Activated T-helper 1 cell treated with anti-CD3 and anti-CD28 coated beads, Interleukin-12 subunit alpha, Interleukin-12 subunit beta, Interleukin-2, Interleukin-4 antibody, amounts not matched to agents 30 ng/mL and 10 ng/mL and 1 ng/mL, durations not matched to agents 14 hours and 24 hours and 36 hours (primary cell): ENCODE measurements at places on chromosomes 7 and 10. TPM values are rescaled to one million over a fixed set of nuclear protein-coding genes. Genes with fewer than 3 reads are reported as not detected.

TIAL1 gene
- 192 and 195 TPM in 2 replicates for total RNA-seq

RPP38 gene
- 19.6 and 24.8 TPM in 2 replicates for total RNA-seq

FIGNL1 gene
- 41.6 and 45.4 TPM in 2 replicates for total RNA-seq

PLXNA4 gene
- 0.13 and 0.15 TPM in 2 replicates for total RNA-seq

NHLRC2 gene
- 28.2 and 28.9 TPM in 2 replicates for total RNA-seq

- no peak for DNase-seq
Observed at GRCh38 chr7:6367701-6368211, 80.0 kb downstream of the DAGLB start.

DNA sequence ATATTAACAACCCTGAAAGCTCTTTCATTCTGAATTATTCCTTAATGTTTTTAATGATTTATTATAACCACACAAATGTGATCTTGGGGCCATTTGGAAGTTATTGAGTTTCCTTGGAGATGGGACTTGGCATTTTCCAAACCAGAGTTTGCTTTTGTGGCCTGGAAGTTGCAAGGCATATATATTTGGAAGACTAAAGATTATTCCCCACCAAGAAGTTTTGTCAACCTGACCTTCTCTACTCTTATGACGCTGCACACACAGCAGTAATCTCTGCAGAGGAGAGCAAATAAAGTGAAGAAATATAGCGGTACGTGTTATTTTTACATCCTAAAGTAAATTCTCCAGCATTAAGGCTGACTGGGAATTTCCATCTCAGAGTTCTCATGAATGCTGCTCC is 397.0 kb downstream of the LRMDA start:
- no peak for DNase-seq

- DNase-seq, result no peak
Observed at GRCh38 chr10:31102421-31102820, 70.8 kb upstream of the ZNF438 start.

GRCh38 chr7:44882899-44883298 is 2.4 kb downstream of the PURB start:
- DNase-seq, result no peak

DNA sequence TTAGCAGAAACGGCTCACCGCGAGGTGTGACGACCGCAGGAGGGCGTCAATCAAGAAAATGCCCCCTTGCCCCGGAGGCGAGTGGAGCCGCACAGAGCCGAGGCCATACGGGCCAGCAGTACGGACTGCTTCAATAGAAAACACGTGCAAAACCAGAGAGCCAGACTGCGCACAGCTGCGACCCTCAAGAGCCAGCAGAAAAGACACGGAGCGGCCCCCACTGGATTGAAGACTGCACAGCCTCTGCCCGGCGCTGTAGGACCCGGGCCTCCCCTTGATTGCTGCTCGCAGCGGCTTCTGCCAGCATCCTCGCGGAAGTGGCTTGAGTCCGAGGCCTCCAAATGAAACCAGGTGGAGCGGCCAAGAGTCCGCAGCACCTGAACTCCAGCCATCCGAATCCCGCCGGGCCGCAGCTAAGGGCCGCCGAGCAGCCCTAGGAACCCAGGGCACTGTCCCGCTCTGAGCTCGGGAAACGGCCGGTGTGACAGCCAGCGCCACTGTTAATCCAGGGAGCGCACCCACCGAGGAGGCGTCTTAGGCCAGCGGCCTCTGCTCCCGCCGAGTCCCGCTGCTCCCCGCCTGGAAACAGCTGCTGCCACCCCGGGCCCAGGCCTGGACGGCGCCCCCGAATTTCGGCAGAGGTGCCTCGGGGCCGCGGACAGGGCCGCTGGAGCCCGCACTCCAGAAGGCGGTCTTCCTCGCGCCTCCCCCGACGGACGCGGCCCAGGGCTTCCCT is 660 bp upstream of the HHEX start:
- no peak for DNase-seq

DNA sequence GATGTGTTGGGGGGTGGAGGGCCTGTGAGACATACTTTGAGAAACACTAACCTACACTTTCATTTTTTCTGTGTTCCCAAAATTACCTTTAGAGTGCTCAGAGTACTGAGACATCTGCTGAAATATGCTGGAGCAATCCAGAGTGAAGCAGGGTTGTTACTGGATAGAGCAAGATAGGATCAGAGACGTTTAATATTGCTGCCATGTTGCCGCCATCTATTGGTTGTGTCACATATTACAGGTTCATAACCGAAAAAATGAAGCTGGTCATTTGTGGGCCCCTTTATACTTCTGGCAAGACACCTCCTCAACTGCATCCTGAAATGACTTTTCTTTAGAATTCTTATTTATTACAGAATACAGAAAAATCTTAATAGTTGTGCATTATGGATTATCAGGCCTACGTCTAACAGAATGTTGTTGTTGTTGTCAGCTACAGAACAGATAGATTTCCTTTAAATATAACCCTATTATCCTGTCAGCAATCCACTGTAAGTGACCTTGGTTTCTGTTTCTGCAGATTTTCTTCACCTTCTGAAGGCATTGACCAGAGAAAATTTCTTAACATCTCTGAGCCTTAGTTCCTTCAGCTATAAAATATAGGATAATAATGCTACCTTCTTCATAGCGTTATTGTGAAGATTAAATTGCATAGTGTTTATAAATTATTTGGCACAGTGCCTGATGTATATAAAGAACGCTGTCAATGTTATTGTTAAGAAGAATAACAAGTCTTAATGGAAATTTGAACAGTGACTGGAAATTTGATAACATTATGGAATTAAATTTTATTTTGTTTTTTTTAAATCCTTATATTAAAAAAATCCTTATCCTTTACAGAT is 16.2 kb upstream of the DLD start:
- peak; percentile 13 for DNase-seq

DNA sequence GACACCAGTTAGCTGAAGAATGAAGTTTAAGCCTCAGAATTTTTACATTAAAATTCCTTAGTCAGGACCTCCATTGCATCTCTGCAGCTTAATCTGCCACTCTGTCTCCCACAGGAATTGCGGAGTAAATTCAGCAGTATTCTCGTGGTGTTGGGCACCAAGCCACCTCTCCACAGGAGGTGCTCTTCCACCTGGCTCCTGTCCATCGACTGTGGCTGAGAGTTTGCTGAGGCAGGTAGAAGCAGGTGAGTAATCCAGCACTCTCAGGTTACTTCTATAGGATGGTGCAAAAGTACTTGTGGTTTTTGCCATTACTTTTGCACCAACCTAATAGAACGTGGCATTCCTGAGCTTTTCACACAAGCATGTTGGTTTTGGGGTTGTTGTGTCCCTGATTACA is 134.1 kb downstream of the GFRA1 start:
- no peak for DNase-seq

GRCh38 chr10:116620423-116621400 is at the start of gene PNLIPRP2:
PNLIPRP2 (plus strand) TSS chr10:116620953.
- no peak for DNase-seq

DNA sequence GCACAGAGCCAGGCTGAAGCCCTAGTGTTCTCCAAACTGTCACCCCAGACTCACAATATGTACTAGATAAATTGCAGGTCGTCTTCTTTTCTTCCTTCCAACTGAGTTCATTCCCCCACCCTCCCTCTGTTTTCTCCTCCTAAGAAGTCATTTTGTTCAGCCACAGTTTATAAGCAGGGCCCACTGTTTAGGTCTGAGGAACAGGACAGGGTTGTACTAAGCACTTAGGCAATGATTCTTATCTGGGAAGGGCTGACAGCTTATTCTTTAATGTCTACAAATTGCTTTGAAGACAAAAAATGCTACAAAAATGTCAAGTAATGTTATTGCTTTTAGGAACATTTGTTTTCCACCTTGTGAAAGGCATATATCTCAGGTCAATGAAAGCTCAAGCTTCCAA is 59.1 kb downstream of the CDC123 start:
- DNase-seq, result no peak

DNA sequence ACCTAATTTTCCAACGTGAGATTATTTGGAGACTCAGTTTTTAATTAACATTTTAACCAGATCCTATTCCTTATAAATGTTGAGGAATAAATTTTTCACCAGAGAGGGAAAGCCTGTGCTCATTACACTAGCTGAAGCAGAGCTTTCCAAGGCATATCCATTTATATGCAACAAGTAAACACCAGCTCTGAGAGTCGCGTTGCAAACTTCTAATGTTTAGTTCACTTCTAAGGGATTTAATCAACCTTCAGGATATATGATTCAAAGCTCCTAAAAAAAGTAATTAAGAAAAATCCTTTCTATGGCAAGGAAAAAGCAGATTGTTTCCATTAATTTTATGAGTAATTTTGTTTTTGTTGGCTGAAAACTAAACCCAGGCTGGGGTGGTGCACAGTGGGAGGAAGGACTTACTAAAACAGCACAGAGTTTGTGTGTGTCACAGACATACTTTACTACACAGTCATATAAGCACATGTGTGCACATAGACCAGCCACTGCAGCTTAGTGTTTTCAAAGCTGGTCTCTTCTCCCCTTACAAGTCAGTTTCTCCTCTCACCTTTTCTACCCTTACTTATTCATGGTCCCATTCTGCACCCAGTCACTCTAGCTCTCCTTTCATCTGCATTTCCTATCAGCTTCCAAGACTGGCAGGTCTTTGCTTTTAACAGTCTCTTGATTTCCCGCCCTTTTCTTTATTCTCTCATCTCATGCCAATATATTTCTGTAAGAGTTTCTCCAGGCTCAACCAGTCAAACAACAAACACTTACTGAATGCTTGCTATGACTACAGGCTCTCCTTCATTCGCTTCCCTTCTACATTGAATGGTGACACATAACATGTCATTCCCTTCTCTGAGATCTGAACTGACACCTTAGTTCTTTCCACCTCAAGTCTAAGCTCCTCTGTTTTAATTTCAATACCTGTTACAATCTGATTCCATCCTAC is 81.1 kb upstream of the FZD1 start:
- no peak for DNase-seq

DNA sequence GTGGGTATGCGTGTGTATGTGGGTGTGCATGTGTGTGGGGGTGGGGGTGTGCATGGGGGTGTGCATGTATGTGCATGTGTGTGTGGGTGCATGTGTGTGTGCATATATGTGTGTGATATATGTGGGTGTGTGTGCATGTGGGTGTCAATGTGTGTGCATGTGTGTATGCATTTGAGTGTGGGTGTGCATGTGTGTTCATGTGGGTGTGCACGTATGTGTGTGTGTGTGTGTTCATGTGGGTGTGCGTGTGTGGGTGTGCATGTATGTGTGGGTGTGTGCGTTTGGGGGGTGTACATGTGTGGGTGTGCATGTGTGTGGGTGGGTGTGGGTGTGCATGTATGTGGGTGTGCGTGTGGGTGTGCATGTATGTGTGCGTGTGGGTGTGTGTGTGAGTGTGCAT is 42.6 kb downstream of the GTF2IRD1 start:
- DNase-seq, result no peak

DNA sequence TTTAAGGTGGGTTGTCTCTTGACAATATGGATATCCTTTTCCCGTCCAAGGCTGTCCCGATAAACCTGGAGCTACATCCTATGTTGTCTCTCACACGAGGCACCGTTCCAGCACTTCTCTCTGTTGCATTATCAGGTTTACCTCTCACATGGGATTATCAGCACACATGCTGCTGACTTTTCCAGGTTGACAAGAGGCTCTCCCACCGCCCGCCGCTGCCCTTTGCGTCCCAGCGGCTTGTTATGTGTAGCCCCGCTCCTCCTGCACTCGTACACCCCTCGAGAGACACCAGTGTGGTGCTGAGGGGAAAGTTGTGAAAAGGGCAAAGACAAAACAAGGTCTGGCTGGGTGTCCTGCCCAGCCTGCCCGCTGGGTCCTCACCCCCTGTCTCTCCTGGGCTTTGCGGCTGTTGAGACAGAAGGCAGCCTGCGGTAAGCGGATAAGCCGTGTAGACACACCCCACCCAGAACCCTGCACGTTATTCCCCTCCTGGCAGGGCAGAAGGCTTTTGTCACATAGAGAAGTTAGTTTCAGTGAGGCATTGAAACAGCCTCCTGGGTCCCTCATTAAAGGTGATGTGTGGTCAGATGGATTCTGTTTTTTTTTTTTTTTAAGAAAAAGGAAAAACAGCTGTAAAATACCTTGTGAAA is 38.7 kb downstream of the UBE3C start:
- DNase-seq, result no peak

- no peak for DNase-seq
Observed at GRCh38 chr10:94000638-94001415, 7.1 kb downstream of the PLCE1 start.
